ENCODE measurements at places on chromosomes 6 and 20.

- DNase-seq, result no peak
Observed at GRCh38 chr6:19519941-19520340, 317.2 kb upstream of the ID4 start.

- DNase-seq, result no peak
Observed at GRCh38 chr6:52969359-52969758, 25.7 kb downstream of the GSTA4 start.

GRCh38 chr6:155980768-155981079 lies 525.1 kb upstream of the NOX3 start:
- no peak for DNase-seq

DNA sequence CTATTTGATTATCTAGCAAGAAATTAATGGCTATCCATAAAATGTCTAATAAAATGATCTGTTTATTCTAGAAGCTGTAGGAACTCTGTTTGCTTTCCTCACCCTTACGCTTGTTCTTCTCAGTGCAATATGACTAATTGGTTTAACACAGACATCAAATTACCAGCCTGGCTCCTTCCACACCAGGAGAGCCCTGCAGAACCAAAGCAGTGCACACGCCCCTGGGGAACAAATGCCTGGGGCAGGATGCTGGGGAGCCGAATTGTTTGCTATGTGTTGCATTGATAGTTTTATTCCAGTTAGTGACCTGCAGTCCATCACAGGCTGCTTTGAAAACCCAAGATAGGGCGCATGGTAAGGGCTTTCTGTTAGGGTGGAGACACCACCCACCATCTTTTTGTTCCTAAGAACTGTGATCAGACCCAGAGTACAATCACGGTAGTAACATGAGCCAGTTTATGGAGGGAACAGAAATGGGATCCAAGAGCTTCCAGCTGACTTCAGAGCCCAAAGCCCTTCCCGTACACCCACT lies 126.4 kb upstream of the CD93 start:
- DNase-seq, result no peak

- DNase-seq, result no peak
Observed at GRCh38 chr20:10714236-10714975, 40.6 kb upstream of the JAG1 start.
